Memory B cell (primary cell): ENCODE measurements at places on chromosomes 16 and 17.

DNA sequence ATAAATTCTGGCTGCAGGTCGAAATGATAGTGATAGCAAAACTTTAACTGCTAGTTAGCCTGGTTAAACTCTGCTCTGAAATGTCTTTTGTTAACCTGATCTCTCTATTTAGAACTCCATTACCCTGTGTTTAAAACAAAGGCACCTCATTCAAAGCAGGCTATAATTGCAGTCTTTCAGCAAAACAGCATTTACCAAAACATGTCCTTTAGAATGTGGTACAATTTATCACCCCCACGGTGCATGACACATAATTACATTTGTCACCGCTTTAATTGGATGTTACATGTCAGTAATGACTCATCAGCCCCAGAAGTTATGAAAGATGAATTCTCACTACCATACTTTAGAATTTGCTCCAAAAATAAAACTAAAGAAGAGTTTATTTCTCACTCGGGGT, 295.4 kb downstream of the TOX3 start:
- no peak for DNase-seq

- no peak for DNase-seq
Measured at GRCh38 chr17:4796552-4796920, 572 bp downstream of the PSMB6 start.

- no peak for DNase-seq
Measured at GRCh38 chr17:67392111-67392510, 15.0 kb downstream of the PITPNC1 start.

DNA sequence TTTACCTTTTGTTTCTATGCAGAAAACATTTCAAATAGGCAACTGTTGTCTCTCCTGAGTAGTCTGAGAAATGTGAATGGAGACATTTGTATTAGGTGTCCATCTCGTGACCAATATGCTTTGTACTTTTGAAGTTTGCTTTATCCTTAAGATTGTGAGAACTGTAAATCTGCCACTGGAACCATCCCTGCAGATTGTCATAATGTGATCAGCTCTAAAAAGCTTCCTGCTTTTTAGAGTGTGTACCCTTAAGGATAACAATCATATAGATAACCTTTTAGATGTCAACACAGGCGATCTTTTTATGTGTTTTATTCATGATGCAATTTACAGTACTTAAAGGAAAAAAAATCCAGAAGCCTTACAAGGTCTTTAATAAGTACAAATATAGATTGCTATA, 63.5 kb downstream of the PRKCA start:
- no peak for DNase-seq

DNA sequence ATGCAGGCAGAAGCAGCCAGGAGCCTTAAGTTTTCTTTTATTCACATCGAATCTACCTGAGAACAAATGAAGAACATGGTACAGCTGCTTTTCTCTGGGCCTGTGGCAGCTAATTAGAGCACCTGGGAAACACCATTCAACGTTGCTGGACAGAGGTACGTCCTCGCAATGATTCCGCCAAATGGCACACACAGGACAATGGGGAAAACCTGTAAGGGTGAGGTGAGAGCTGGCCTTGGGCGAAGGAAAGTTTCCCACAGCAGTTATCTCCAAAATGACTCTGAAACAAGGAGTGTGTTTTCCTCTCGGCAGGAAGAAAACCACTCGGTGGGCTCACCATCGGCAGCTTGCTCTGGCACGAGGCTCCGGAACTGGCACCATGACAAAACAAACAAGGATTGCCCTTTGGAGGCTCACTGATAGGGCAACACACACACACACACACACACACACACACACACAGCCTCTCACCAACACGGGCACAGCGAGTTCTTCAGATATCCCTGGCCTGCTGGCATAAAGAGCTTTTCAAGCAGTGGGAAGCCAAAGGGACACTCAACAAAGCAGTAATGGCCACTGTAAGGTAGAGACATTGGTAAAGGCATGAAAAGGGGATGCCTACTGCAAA, 73.7 kb downstream of the ZFHX3 start:
- no peak for DNase-seq

- DNase-seq: no peak
Measured at GRCh38 chr16:9115277-9115676, 23.8 kb downstream of the HAPSTR1 start.

- DNase-seq: no peak
Measured at GRCh38 chr16:85341972-85342695, 229.9 kb upstream of the CIBAR2 start.

- no peak for DNase-seq
Measured at GRCh38 chr17:79952265-79952877, 83.3 kb downstream of the TBC1D16 start.
